ENCODE measurements at places on chromosomes 4 and X.

- DNase-seq: no peak
Measured at GRCh38 chrX:40772290-40772689, 36.9 kb upstream of the MED14 start.

GRCh38 chr4:87946766-87947165, 28.7 kb upstream of the SPP1 start:
- DNase-seq: no peak

DNA sequence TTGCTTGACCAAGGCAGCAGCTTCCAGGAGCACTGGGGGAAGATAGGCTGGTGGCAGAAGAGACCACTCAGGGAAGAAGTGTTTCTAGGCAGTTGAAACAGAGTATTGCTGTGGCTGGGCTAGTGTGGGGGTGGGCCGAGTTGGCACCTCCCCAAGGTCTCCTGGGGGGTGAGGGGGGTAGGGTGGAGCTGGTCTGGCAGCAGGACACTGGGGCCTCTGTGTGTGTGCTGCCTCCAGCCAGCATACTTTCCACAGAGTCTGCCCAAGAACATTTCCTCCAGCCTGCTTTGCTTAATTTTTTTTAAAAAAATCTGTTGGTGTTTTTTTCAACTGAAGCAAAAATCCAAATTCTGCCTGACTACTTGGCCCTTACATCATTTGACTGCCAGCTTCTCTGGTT, 4.0 kb downstream of the ITIH6 start:
- no peak for DNase-seq

GRCh38 chr4:47703956-47704355, 133.9 kb downstream of the CORIN start:
- DNase-seq: no peak

- DNase-seq: no peak
Measured at GRCh38 chr4:992297-993110, 700 bp downstream of the SLC26A1 start.

GRCh38 chr4:82515705-82516104, 46.1 kb downstream of the TMEM150C start:
- no peak for DNase-seq

DNA sequence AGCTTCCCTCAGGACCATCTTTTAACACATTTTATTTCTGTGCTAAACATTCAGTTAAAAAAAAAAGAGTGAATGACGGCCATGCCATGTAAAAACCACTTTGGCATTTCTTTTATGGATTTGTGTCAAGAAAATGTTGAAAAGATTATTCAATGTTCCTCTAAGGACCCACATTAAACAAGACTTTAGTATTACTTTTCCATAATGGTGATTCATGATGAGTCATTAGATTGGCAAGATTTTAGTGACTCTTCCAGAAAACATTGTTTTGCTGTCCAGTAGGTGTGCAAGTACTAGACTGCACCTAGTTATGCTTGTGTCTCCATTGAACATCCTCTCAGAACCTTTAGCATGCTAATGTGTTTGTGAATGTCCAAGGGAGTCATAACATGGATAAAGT, 748.6 kb downstream of the STPG2 start:
- no peak for DNase-seq

DNA sequence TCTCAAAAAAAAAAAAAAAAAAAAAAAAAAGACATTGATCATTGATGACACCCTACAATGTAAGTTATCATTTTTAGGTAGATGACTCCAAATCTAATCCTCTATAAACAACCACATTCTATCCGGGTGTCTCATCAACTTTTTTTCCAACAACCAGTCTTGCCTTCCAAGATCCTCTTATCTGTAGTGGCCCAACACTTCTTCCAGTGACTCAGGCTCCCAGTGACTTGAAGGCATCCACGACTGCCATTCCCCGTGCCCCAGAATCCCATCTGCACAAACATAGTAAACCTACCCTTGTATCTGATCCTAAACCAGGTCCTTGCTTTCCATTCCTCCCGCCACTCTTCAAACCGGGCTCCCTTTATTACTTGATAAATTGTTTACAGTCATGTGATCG, 15.6 kb upstream of the TSPAN5 start:
- DNase-seq: no peak

DNA sequence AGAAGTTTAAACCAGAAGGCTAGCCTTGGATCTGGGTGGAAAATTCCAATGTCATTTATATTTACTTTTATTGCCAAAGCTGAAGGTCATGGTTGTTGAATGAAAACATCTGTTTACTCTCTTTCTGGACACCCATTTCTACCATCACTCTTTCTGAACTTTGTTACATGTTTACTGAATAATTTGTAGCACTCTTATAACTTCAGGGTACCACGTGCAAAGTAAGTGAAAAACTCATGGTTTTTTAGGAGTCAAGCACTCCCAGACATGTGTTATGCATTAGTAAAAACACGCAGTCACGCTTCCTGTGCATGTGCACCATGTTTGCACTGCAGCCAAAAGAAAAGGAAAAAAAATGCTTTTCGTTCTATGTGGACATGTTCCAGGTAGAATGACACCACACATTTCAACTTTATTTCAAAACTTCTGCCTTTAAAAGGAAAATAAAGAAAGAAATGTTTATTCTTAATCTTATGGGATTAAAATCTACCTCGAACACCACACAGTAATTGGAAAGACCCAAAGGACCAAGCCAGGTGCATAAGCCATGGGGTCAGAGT, 31.4 kb upstream of the ADH1C start:
- DNase-seq: no peak

- DNase-seq: no peak
Measured at GRCh38 chrX:119870626-119871131, 854 bp downstream of the RNF113A start.

- no peak for DNase-seq
Measured at GRCh38 chrX:27186671-27187070, 276.5 kb downstream of the PPP4R3C start.

GRCh38 chrX:107226757-107227156, 20.3 kb downstream of the DNAAF6 start:
- no peak for DNase-seq

DNA sequence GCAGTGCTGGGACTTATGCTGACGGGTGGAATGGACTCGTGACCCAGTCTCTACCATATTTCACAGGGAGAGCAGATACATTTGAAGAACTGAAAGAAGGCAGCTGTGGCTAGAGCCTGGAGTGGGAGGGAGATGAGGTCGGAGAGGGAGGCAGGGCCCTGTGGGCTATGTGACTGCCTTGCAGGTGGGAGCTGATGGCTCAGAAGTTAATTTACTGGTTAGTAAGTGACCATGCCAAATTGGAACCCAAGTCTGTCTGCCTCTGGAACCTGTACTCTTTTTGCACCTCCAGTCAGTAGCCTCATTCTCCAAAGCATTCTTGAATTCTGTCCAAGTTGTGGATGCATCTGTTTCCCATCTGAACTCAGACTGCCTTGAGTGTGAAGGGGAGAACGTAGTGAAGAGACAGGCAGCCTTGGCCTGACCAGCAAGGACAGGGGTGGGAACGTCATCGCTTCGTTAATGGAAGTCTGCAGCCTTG, 92.3 kb downstream of the REPS2 start:
- no peak for DNase-seq

DNA sequence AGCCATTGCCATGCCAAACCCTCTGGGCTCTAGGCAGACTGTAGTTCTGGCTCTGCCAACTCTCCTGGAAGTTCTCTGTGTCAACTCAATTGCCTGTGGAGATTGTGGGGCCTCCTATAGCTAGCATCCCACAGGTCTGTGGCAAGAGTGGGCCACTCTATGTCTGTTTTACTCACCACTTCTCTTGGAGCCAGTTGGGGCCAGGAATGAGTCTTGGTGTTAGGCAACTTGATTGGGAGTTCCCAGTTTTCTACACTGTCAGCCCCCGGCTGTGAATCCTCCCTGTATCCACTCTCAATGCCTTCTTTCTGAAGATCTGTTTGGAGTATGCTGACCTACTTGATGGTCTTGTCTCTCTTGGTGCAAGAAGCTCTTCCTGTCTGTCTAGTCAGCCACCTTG, 48.2 kb upstream of the EPGN start:
- DNase-seq: no peak

DNA sequence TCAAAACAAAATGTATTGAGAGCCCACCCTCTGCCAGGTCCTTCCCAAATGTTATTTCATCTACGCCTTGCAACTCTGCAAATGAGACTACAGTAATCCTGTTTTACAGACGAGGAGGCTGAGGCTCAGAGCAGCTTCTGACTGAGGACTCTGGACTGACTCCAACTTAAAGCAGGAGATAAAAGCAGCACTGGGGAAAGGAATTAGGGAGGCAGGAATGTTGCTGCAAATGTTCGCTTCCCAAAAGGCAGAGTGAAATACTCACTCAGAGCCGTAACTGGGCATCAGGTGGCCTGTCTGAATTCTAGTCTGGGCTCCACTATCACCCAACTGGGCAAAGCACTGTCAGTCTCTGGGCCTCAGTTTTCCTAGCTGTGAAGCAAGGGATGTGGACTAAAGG, 94.7 kb upstream of the SRD5A3 start:
- no peak for DNase-seq

DNA sequence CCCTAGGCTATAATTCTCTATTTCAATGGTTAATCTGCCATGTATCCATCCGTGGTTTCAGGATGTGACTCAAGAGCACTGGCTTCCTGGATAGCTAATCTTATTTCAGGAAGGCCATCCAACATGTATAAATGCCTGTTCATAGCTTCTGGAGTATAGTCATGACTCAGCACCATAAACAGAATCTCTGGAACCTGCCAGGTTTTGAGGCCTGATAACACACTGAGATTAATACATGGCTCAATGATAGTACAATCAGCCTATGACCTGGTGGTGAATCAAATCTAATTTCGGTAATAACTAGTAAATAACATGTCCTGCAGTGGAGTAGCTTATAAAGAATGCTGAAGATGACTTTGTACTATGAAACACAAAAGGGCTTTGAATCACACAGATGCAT, 5.7 kb upstream of the IL13RA2 start:
- DNase-seq: no peak

GRCh38 chr4:6226506-6226905, 26.2 kb upstream of the JAKMIP1 start:
- DNase-seq: no peak

- no peak for DNase-seq
Measured at GRCh38 chr4:173426064-173426463, 27.1 kb upstream of the SCRG1 start.

GRCh38 chr4:3374667-3375066, 67.1 kb upstream of the HGFAC start:
- no peak for DNase-seq

- DNase-seq: peak; percentile 74
Measured at GRCh38 chr4:145938618-145939440, at the start of gene ZNF827. Gene ZNF827, minus strand, starts transcription at chr4:145938823. Its CDS starts 416 bp downstream, at chr4:145938407.

DNA sequence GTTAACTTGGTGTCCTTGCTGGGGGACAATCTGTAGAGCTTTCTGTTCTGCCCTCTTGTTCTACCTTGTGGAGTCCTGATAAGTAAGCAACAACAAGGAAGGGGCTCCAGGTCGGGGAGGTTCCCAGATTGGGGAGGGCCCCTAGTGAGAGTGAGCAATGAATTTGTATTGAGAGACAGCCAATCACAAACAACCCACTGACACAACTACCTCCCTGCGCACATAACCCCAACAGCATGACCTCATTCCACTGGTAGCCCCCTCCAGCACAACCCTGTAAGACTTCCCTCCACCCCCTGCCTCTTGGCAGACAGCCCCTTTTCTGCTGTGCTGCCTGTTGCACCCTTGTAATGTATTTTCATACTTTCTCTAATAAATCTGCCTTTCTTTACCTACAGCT, 19.7 kb upstream of the PNPLA4 start:
- no peak for DNase-seq

DNA sequence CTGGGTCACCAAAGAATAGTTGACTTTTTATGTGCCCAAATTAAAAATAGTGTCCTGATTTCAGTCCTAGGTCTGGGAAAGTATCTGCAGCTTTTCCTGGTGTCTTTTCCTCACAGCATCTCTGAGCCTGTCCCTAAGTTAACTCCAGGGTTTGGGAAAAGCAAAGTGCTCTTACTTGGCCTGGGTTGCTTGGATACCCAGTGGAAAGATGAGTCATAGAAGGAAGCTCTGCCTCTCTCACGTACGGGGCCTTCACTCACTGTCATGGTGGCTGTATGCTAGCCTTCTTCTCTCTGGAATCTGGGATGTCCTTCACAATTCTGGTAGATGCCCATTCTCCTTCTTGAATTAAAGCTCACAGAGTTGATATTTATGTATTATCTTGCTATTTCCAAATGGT, 607.3 kb downstream of the ANKRD50 start:
- DNase-seq: no peak

- DNase-seq: no peak
Measured at GRCh38 chrX:137823257-137823656, 257.3 kb downstream of the ZIC3 start.

- no peak for DNase-seq
Measured at GRCh38 chr4:128590773-128591172, 218.7 kb upstream of the JADE1 start.
